ENCODE measurements at places on chromosomes 16 and 17.

DNA sequence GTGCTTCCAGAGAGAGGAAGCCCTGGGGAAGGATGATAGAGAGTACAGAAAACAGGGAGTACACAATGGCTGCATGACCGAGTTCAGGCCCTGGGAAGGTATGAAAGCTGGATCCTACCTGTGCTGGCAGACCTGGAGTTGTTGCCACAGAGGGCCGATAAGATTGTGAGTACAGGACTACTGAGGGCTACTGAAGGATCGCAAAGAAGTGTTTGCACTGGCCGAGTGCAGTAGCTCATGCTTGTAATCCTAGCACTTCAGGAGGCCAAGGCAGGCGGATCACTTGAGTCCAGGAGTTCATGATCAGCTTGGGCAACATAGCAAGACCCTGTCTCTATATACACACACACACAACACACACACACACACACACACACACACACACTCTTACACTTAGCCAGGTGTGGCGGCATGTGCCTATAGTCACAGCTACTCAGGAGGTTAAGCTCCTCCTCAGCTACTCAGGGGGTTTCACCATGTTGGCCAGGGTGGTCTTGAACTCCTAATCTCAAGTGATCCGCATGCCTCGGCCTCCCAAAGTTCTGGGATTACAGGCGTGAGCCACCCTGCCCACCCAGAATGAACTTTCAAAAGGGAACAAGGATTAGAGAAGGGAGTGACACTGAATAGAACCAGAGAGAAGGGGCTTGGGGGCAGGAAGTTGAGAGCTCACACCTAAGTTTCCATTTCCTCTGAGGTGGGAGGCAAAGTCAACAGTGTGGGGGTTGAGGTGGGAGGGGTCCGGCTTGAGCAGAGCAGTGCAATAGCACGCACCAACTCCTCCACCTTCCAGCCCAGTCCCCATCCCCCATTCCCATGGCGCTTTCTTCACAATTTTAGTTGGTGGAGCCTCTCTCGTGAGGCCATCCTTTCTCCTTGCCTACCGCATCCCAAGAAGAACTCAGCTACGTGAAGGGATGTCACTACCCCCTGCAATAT lies 7.5 kb downstream of the SCIMP start:
- DNase-seq, result no peak

GRCh38 chr17:1779571-1780131 lies 17.8 kb downstream of the SERPINF1 start:
- DNase-seq, result no peak

- no peak for DNase-seq
Measured at GRCh38 chr17:2283302-2283701, 20.3 kb downstream of the SMG6 start.

GRCh38 chr16:88782454-88783390 lies 2.3 kb downstream of the PIEZO1 start:
- DNase-seq, result no peak

DNA sequence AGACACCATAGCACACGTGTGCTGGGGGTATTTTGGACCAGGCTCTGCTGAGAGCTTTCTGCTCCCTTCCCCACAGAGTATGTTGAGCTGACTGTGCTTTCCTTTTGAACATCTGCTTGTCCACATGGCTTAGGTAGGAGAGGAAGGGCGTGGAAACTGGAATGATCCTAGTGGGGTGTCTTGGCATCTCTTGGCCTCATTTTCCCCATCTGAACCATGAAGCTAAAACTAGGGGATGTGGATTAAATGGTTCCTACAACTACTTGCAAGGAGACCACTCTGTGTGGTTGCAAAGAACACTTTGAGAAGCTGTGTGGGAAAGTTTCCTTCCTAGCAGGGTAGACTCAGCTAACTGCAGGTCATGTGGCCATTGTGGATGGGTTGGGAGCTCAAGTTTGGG lies 6.7 kb upstream of the NLRC5 start:
- no peak for DNase-seq
